ENCODE measurements at places on chromosomes 7 and 10.

- peak; percentile 38 for DNase-seq
Observed at GRCh38 chr7:129780974-129781927, 169.7 kb downstream of the NRF1 start.

- no peak for DNase-seq
Observed at GRCh38 chr10:103617602-103618385, 124.3 kb downstream of the NEURL1 start.

- no peak for DNase-seq
Observed at GRCh38 chr7:21338728-21339164, 89.1 kb upstream of the SP4 start.

DNA sequence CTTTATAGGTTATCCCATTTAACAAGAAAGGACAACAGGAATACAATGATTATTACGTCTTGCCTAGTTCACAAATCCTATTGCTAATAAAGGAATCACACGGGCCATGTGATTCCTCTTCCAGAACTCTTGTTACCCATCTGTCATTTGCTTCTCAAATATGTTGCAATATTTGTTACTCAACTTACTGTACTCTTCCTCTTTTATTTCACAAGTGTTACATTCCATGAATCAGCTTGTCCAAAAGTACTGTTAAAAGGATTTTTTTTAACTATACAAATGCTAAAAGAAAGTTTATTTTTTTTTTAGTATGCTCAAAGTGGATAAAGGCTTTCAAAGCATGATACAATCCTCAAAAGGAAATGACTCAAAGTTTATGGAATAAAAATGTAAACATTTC lies 3.9 kb upstream of the CD36 start:
- no peak for DNase-seq

DNA sequence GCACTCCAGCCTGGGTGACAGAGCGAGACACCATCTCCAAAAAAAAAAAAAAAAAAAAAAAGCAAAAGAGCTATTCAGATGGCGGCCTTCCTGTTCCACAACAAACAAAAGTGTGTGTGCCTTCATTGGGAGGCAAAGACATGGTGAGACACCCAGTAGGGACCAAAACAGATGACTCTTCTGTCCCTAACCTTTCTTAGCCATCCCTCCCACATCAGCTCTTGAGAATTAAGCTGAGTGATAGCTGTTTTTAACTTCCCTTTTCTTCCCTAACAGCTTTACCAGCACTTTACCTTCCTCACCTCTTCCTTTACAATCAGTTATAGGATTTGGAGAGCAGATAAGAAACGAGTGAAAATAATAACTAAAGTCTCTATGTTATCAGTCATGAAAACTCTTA lies 48.2 kb downstream of the ARMH3 start:
- no peak for DNase-seq

DNA sequence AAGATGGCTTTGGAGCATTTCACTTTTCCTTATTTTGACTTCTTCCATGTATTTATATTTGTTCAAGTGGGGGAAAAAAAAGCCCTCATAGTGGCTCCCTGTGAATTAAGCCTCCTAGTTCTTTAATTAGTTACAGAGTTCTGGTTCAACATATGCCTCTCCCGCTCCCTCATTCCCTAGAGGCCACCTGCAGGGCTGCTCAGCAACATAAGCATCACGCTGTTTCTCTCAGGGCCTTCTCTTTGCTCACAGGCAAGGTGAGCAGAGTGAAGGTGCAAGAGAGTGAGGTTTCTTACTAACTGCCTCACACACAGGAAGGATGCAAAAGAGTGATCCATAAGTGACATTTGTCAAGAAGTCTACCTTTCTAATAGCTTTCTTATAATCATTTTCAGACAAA lies 196.7 kb downstream of the SEMA3E start:
- no peak for DNase-seq

DNA sequence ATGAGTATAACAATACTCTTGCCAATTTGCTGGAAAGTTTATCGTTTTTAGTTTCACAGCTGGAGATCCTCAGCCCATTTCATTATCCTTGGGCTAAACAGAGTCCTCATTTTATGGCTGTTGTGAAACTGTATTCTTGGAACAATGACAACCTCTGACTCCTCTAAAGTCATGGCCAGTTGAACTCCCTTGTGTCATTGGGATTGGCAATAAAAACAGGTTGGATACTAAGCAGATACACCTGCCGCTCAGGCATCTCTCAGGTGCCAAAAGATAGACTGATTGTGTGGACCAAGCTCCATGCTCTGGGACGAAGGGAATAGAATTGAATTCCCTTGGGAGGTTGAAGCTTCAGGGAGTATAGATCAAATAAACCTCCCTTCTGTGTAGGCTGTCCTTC lies 182.2 kb downstream of the WDR11 start:
- no peak for DNase-seq

Data from NCI-H2081 (cell line).